ENCODE measurements at places on chromosomes 6 and 20. TPM values are rescaled to one million over a fixed set of nuclear protein-coding genes. Genes with fewer than 3 reads are reported as not detected.

ENPP4 gene
- 0.25 TPM for total RNA-seq

PRL gene
- total RNA-seq = not detected

TREML1 gene
- not detected for total RNA-seq

ZKSCAN8 gene
- 3.6 TPM for total RNA-seq

C6orf52 gene
- total RNA-seq = 1.7 TPM

MOCS1 gene
- 2.7 TPM for total RNA-seq

IMPG1 gene
- not detected for total RNA-seq

SLC22A7 gene
- not detected for total RNA-seq

EEF1A2 gene
- 155 TPM for total RNA-seq

BAK1 gene
- total RNA-seq = 42.9 TPM

SNAP25 gene
- total RNA-seq = 15.3 TPM

CD109 gene
- 81.2 TPM for total RNA-seq

GPR6 gene
- not detected for total RNA-seq

SIGLEC1 gene
- 0.02 TPM for total RNA-seq

TNNC2 gene
- total RNA-seq = 0.12 TPM

ADGB gene
- total RNA-seq = not detected

CNR1 gene
- total RNA-seq = 2.0 TPM

PRR18 gene
- total RNA-seq = 0.29 TPM

C20orf144 gene
- 0.08 TPM for total RNA-seq

ERVFRD-1 gene
- total RNA-seq = not detected

WFDC12 gene
- total RNA-seq = not detected

COL12A1 gene
- total RNA-seq = 5.4 TPM

LKAAEAR1 gene
- total RNA-seq = 0.84 TPM

CLDN20 gene
- not detected for total RNA-seq

RFX6 gene
- total RNA-seq = not detected

OPRM1 gene
- total RNA-seq = not detected

TINAG gene
- 0.14 TPM for total RNA-seq

DYNLT2 gene
- 0.59 TPM for total RNA-seq

FLRT3 gene
- total RNA-seq = 2.6 TPM

SEC63 gene
- total RNA-seq = 20.0 TPM

TSPO2 gene
- total RNA-seq = not detected

MCCD1 gene
- not detected for total RNA-seq

TMC2 gene
- not detected for total RNA-seq

GDAP1L1 gene
- total RNA-seq = 0.07 TPM

RBPJL gene
- not detected for total RNA-seq

SLC32A1 gene
- total RNA-seq = not detected

HLA-DMB gene
- 1.4 TPM for total RNA-seq

TLDC2 gene
- not detected for total RNA-seq

HLA-DMA gene
- 3.3 TPM for total RNA-seq

PDYN gene
- not detected for total RNA-seq

All from A549 treated with dexamethasone at 1 μM for 4 hours (cell line).